ENCODE measurements at places on chromosomes 5 and 9. TPM values are rescaled to one million over a fixed set of nuclear protein-coding genes. Genes with fewer than 3 reads are reported as not detected.

Gene PCDHGA12
- total RNA-seq: not detected

Gene PCDHGB2
- total RNA-seq: 0.64 TPM

Gene PALM2AKAP2
- total RNA-seq: not detected

Gene ZSWIM6
- total RNA-seq: 6.5 TPM

Gene IL7R
- total RNA-seq: 891 TPM

Gene PCDH12
- total RNA-seq: 0.14 TPM

Gene PTGS1
- total RNA-seq: 1.6 TPM

Gene MARCOL
- not detected for total RNA-seq

Gene FOXD1
- total RNA-seq: not detected

Gene GFI1B
- total RNA-seq: not detected

Gene ARHGEF39
- total RNA-seq: 13.1 TPM

Gene GABRG2
- not detected for total RNA-seq

Gene SPATA31A3
- not detected for total RNA-seq

Gene KCNIP1
- not detected for total RNA-seq

Gene SLC34A3
- total RNA-seq: not detected

Gene C5orf52
- total RNA-seq: not detected

Gene ALDH1A1
- total RNA-seq: 0.69 TPM

Gene F2RL2
- not detected for total RNA-seq

Gene WDR5
- total RNA-seq: 35.4 TPM

Gene LCN10
- total RNA-seq: 1.0 TPM

Gene CCDC171
- 2.7 TPM for total RNA-seq

Gene SOHLH1
- not detected for total RNA-seq

Gene TRIM14
- 99.0 TPM for total RNA-seq

Gene SPEF2
- total RNA-seq: 17.8 TPM

Gene N4BP3
- 5.4 TPM for total RNA-seq

Gene PSD2
- total RNA-seq: 0.09 TPM

Gene IL13
- 0.37 TPM for total RNA-seq

Gene CDX1
- total RNA-seq: not detected

Gene TAF1L
- total RNA-seq: 0.08 TPM

Gene SLC45A2
- total RNA-seq: not detected

Gene NXNL2
- total RNA-seq: not detected

Gene SHISAL2B
- total RNA-seq: not detected

Gene PCDHGA6
- 0.33 TPM for total RNA-seq

Gene TPM2
- total RNA-seq: 35.7 TPM

Gene GDA
- total RNA-seq: not detected

Gene ADAMTS6
- total RNA-seq: 3.7 TPM

Gene OR1Q1
- not detected for total RNA-seq

Gene WDR36
- 25.9 TPM for total RNA-seq

Gene EIF4EBP3
- 11.8 TPM for total RNA-seq

Gene TPD52L3
- total RNA-seq: not detected

Gene ACOT12
- total RNA-seq: not detected

Gene OR5C1
- not detected for total RNA-seq

Gene ORM2
- not detected for total RNA-seq

Gene SETX
- 64.0 TPM for total RNA-seq

Gene TAF11L10
- not detected for total RNA-seq

Gene IFNB1
- 0.37 TPM for total RNA-seq

Gene LECT2
- total RNA-seq: not detected

Gene KIF20A
- total RNA-seq: 51.0 TPM

Gene LTC4S
- total RNA-seq: 6.3 TPM

Gene GPR21
- total RNA-seq: 1.2 TPM

Gene PLAC8L1
- total RNA-seq: 1.0 TPM

Gene C9orf152
- not detected for total RNA-seq

Gene PDLIM4
- not detected for total RNA-seq

Gene NMUR2
- not detected for total RNA-seq

Gene TRMO
- total RNA-seq: 25.6 TPM

Gene PPP2R2B
- 5.3 TPM for total RNA-seq

Gene C1QTNF2
- total RNA-seq: not detected
